ENCODE measurements at places on chromosomes 4 and X.

DNA sequence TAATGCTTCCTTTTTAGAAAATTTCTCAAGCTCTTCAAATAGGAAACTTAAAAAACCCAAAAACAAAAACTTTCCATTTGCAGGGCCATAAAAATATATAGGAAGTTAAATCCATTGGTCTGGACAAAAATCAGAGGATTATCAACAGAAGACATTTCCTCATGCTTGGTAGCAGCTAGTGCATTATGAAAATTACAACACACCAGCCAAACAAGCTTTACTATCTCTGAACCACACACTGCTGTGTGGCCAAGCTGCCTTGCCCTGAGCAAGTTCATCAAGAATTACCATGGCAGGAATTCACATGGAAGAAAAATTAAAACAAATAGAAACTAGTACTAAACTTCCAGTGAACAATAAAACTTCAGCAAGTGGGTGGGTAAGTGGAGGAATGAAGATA is 3.6 kb downstream of the USP46 start:
- DNase-seq: no peak

DNA sequence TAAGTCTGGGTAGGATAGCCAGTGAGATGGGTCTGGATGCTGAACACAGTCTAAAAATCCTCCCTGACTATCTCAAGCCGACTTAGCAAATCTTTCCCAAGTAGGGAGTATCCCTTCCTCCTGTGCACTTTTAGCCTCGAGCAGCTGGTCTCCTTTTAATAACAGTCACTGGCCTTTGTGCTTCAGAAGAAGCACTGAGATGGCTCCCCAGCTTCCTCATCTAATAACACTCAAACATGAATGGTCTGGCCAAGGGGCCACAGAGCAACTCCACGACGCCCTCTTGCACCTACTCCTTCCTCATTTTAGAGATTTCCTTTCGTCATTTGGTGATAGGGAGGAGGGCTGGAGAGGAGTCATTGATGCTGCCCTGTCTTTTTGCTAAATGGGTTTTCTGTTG is 78.8 kb upstream of the TMEM150C start:
- DNase-seq: no peak

GRCh38 chr4:33107814-33108213 is 2387.6 kb downstream of the PCDH7 start:
- no peak for DNase-seq

DNA sequence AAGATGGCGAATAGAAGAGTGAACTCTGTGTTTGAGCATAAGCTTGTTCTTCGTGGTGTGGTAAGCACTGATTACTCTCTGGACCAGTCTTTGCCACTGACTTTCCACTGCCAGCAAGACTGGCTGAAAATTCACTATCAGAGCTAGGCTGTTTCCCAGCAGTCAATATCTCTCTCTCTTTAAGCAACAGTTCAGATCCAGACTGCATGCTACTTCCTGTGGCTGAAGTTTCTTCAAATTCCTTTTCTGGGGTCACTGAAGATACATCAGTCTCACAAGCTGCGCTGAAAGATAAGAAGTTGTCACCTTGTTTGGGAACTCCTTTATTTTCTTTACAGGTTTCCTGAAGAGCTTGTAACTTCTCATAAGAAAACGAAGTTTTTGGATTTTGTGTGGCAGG is 54.0 kb upstream of the FAM120C start:
- no peak for DNase-seq
